ENCODE measurements at places on chromosomes 7 and 10. TPM values are rescaled to one million over a fixed set of nuclear protein-coding genes. Genes with fewer than 3 reads are reported as not detected.

- H3K27ac ChIP-seq = no peak overlapping the region
- no peak for DNase-seq
- peaks cover 3% of the 10 kb centered on the region for H3K36me3 ChIP-seq
- H3K4me1 ChIP-seq = no peaks in the 10 kb centered on the region
These were observed 137.1 kb downstream of the INSYN2A start for GRCh38 chr10:127059314-127059713.

Gene PRKCQ
- 1.5 TPM for total RNA-seq

DNA sequence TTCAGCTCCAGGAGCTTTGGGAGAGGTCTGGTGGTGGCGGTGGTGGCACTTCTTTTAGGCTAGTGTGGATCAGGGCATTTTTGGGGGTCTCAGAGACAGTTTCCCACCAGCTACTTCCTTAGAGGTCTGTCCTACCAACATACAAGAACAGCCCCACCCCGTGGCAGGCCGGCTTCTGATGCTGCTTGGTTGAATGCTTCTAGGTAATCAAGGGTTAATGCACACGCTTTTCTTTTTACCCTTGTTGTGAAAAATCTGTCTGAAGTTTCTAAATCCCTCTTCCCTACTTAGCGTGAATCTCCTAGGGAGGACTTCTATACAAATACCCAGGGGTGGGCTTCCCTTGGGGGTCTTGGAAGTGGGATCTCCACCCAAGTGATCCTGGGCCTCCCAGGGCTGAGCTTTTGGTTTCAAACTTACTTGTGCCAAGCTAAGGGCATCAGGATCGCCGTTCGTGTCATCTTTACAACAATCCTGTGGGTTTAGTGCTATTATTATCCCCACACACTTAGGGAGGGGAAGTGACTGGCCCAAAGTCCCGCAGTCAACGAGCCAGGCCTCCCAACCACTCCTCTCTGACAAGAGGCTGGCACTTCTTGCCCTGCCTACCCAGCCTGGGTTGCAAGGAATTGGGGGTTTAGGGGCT, 1.7 kb downstream of the SH2B2 start:
- H3K36me3 ChIP-seq = no peaks in the 10 kb centered on the region
- peaks cover 26% of the 10 kb centered on the region for H3K4me1 ChIP-seq
- H3K27ac ChIP-seq = no peak overlapping the region
- DNase-seq = no peak

DNA sequence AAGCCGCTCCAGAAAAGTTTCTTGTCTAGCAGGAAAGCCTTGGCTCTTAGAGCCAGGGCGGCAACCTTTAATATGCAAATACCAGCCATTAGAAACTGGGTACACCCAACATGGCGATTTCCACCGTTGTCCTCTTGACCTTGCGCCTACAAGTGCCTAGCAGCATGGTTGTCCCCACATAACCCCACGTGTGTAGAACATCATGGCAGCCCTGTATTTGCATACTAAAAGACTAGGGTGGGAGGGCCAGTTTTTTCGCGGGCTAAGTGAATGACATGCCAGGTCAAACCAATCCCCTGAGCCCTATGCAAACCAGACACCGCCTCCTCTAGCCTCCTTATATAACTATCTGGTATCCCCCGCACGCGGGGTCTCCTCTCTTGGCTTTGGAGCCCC, 58.4 kb upstream of the FZD8 start:
- no peaks in the 10 kb centered on the region for H3K27me3 ChIP-seq
- no peaks in the 10 kb centered on the region for H3K36me3 ChIP-seq
- H3K27ac ChIP-seq = no peak overlapping the region
- no peaks in the 10 kb centered on the region for H3K4me1 ChIP-seq
- no peak for DNase-seq

Gene UNC5B
- 74.1 TPM for total RNA-seq

- no peaks in the 10 kb centered on the region for H3K36me3 ChIP-seq
- DNase-seq = peak; percentile 88
- H3K27ac ChIP-seq = peak within 1 kb of the TSS; percentile 94
These were observed at the start of gene TRDMT1 for GRCh38 chr10:17200912-17201793. Gene TRDMT1 (minus strand): TSS chr10:17201672. CDS start chr10:17201634, 38 bp downstream.

DNA sequence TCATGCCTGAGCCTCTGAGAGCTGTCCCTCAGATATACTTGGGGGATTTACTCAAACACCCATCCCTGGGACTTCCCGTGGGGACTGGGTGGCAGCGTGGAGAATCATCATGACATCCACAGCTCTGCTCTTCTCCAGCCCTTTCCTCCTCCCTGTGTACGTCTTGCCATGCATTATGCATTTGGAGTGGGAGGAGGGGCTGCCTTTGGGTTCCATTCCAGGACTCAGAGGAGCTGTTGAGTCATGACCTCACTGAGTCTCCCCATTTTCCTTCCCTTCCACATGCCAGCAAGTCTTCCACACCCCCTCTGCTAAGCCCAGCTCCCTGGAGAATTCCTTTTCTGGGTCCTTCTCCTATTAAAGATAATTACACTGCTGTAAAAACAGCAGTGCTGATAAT, 480.7 kb downstream of the SORCS3 start:
- no peaks in the 10 kb centered on the region for H3K36me3 ChIP-seq
- no peak for DNase-seq
- no peak overlapping the region for H3K27ac ChIP-seq

Gene EVX1
- total RNA-seq = 1.4 TPM

Gene WDR91
- 15.9 TPM for total RNA-seq

- no peaks in the 10 kb centered on the region for H3K36me3 ChIP-seq
- no peak overlapping the region for H3K27ac ChIP-seq
- no peaks in the 10 kb centered on the region for H3K4me1 ChIP-seq
- no peak for DNase-seq
- no peak overlapping the region for H3K4me3 ChIP-seq
These were observed 25.9 kb downstream of the FOXI2 start for GRCh38 chr10:127762925-127763324.

- no peaks in the 10 kb centered on the region for H3K36me3 ChIP-seq
- H3K27me3 ChIP-seq = no peaks in the 10 kb centered on the region
- no peaks in the 10 kb centered on the region for H3K4me1 ChIP-seq
- DNase-seq = no peak
- H3K27ac ChIP-seq = no peak overlapping the region
- H3K4me3 ChIP-seq = no peak overlapping the region
These were observed 145.7 kb downstream of the SDK1 start for GRCh38 chr7:3446786-3447185.

GRCh38 chr10:73865107-73865458, 9.3 kb downstream of the CAMK2G start:
- H3K27me3 ChIP-seq = no peaks in the 10 kb centered on the region
- peaks cover 77% of the 10 kb centered on the region for H3K4me1 ChIP-seq
- no peak overlapping the region for H3K4me3 ChIP-seq
- DNase-seq = no peak
- peak overlapping the region; percentile 64 for H3K27ac ChIP-seq

- no peaks in the 10 kb centered on the region for H3K27me3 ChIP-seq
- no peak for DNase-seq
- no peak overlapping the region for H3K4me3 ChIP-seq
- H3K4me1 ChIP-seq = peaks cover 10% of the 10 kb centered on the region
These were observed 64.8 kb downstream of the ZNRF2 start for GRCh38 chr7:30349170-30349569.

- H3K36me3 ChIP-seq = peaks cover 18% of the 10 kb centered on the region
- H3K27ac ChIP-seq = no peak overlapping the region
- peaks cover 17% of the 10 kb centered on the region for H3K4me1 ChIP-seq
- H3K27me3 ChIP-seq = no peaks in the 10 kb centered on the region
These were observed 16.5 kb downstream of the ARPC1B start for GRCh38 chr7:99390941-99391602.

- no peaks in the 10 kb centered on the region for H3K36me3 ChIP-seq
- no peak for DNase-seq
These were observed 32.6 kb downstream of the DKK1 start for GRCh38 chr10:52346394-52347326.

DNA sequence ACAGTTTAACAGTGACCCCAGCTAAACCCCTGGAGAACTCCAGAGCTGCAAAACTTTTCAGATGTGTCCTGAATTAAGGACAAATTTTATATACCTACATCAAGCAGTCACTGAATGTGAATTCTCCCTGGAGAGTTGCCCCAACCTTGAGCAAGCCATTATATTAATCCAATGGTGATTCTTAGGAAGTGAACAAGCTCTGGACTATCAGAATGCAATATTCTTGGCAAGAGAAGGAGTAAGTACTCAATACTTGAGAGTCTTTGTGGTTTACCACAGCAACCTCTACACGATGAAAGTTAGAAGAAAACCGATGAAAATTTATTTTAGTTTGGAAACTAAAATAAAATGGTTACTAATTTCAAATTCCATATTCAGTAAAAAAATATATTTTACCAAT, 19.3 kb upstream of the ZNF365 start:
- no peak for DNase-seq
- H3K27ac ChIP-seq = no peak overlapping the region
- no peak overlapping the region for H3K4me3 ChIP-seq
- no peaks in the 10 kb centered on the region for H3K4me1 ChIP-seq

DNA sequence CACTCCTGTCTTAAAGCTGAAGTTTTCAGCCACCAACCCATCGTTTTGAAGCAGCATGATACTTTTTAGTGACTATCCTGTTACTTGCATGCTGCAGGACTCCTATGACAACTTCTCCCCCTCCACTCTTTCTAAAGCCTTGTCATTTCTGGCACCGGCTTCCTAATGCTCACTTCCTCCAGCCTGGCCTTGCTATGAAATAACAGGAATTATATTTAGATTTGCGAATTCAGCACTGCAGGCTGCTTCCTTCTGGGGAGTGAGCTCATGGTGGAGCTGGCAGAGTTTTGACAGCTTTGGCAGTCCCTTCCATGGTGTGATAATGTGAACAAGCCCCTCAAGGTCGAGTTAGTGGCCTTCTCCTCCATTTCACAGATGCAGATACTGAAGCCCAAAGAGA, 13.4 kb downstream of the BLNK start:
- no peak for DNase-seq
- H3K4me1 ChIP-seq = peaks cover 41% of the 10 kb centered on the region
- H3K36me3 ChIP-seq = no peaks in the 10 kb centered on the region
- H3K4me3 ChIP-seq = no peak overlapping the region

Gene IFIT3
- 5.1 TPM for total RNA-seq

DNA sequence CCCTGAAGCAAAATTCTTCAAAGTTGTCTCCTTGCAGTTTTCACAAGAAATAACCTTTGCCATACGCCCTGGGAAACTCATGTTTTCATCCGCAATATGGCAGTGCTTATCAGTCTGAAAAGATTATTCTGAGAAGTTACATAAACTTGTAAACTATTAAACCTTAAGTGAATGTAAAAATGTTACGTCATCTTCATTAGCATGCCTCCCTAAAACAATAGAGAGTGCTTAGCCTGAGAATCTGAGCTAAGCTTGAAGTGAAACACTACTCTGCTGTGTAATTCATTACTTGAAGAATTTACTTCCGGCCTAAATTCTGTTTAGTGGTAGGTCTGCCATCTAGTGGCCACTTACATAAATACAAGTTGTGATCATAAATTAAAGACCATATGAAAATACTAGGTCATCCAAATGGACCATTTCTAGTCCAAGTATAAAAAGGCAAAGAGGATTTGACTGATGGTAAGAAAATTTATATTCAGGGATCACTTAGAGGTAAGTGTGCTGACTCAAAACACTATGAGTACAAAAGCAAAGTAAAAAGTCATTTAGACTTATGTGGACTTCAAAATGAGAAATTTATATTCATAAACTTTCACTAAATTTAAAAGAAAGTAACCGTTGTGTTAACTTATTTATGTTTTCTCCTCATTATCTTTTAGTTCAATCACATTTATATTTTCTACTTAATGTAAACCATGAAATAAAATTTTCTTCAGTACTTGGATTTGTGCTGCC, 745.1 kb upstream of the LRRTM3 start:
- no peaks in the 10 kb centered on the region for H3K36me3 ChIP-seq
- H3K4me3 ChIP-seq = no peak overlapping the region
- DNase-seq = no peak
- no peaks in the 10 kb centered on the region for H3K4me1 ChIP-seq
- no peaks in the 10 kb centered on the region for H3K27me3 ChIP-seq

Gene TAS2R41
- total RNA-seq = not detected

- no peak overlapping the region for H3K27ac ChIP-seq
- no peak overlapping the region for H3K4me3 ChIP-seq
- no peaks in the 10 kb centered on the region for H3K36me3 ChIP-seq
- H3K4me1 ChIP-seq = no peaks in the 10 kb centered on the region
These were observed 90.2 kb upstream of the ABI1 start for GRCh38 chr10:26950934-26951333.

DNA sequence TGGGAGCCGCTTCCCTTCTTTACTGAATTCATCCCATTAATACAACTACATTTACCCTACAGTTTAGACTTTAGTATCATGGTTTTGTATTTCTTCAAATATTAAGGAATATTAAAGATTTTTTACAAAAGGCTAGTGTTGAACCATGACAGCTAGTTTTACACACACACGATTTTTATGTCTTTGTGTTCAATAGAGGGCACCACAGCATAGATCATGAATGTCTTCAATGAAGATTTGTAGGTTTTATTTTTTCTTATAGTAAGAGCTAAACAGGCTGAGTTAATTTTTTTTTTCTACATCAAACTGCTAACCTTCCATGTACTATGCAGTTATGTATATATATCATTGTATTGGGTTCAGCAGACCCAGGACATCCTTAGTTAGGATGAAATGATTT, 76.9 kb downstream of the SNX10 start:
- no peak overlapping the region for H3K27ac ChIP-seq
- no peaks in the 10 kb centered on the region for H3K36me3 ChIP-seq
- peaks cover 48% of the 10 kb centered on the region for H3K27me3 ChIP-seq
- no peak overlapping the region for H3K4me3 ChIP-seq
- DNase-seq = no peak

Gene OR13A1
- not detected for total RNA-seq

Gene HOXA10
- total RNA-seq = 39.9 TPM

DNA sequence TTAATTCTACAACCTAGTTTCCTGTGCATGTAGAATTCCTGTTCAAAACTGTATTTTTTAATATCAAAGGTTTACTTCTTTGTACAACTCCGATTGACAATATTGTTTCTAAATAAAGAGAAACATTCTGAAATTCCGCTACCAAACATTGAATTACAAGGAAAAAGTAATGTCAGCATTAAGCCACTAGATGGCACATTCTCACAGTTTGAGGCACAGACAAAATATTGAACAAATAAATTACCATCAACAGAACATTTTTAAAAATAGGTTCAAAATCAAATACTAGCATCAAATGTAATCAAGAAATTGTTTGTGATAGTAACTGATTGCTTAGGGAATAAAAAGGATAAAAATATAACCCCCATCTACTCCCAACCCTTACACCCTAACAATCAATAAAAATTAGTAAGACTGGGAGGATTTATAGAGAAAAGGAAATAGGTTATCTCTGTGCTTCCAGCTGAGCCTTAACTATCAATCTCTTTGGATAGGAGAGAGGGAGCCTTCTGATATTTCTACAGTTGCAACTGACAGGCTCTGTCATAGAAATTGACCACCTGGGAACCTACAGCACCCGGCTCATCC, 86.6 kb upstream of the C7orf33 start:
- no peaks in the 10 kb centered on the region for H3K36me3 ChIP-seq
- H3K27me3 ChIP-seq = peaks cover 18% of the 10 kb centered on the region
- H3K27ac ChIP-seq = no peak overlapping the region
- H3K4me1 ChIP-seq = no peaks in the 10 kb centered on the region

Gene OR2A7
- 31.1 TPM for total RNA-seq

DNA sequence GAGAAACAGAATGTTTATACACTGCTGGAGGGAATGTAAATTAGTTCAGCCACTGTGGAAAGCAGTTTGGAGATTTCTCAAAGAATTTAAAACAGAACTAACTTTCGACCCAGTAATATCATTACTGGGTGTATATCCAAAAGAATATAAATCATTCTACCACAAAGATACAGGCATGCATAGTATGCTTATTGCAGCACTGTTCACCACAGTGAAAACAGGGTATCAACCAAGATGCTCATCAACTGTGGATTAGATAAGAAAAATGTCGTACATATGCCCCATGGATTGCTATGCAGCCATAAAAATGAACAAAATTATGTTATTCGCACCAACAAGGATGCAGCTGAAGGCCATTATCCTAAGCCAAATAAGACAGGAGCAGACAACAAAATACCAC, 343.1 kb upstream of the KCND2 start:
- H3K4me1 ChIP-seq = no peaks in the 10 kb centered on the region
- H3K27me3 ChIP-seq = no peaks in the 10 kb centered on the region
- DNase-seq = no peak
- H3K27ac ChIP-seq = no peak overlapping the region
- H3K4me3 ChIP-seq = no peak overlapping the region
